Right ventricle myocardium inferior (tissue), 1 donor: ENCODE measurements at places on chromosomes 16 and 17. TPM values are rescaled to one million over a fixed set of nuclear protein-coding genes. Genes with fewer than 3 reads are reported as not detected.

DNA sequence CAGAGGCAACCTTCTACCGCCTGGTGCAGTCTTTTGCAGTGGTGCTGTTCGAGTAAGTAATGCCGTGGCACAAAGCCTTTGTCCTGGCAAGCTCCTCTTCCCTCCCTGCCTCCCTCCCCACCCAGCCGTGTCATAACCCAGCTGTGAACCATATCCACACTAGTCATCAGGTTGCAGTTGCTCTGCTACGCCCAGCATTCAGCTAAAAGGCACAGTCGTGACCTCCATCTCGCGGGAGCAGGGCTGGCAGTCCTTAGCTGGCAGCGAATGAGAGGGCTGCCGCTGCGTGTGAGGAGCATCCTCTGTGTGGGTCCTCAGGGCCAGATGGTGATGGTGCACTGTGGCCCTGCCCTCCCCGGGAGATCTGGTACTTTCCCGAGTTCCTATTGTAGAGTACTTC, 39.3 kb downstream of the CIBAR2 start:
- DNase-seq: peak; percentile 79

GRCh38 chr16:21663889-21664647, at the start of gene OTOA:
Gene OTOA (plus strand): TSS chr16:21663968. CDS start chr16:21678515, 14,547 bp downstream.
- DNase-seq: no peak

DNA sequence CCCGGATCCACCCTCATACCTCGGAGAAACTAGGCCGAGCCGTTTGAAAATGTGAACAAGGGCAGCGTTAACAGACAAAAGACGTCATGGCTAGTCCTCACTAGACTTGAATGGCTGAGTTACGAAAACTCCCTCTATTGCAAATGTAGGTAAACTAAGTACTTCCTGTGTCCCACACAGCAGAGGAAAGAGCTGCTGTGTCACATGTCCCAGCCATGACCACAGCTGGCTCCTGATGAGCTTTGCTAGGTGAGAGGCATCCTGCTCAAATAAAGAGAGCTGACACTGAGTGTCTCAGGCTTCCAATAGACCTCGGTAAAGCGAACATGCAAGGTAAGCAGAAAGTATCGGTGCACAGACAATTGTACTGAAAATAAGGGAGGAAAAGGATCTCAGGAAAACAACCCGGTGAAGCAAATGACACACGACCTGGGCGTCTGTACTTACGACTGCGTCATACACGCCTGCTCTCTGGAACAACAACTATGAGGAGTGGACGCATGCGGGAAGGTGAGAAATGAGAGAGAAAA, 26.0 kb downstream of the TMEM204 start:
- no peak for DNase-seq

DNA sequence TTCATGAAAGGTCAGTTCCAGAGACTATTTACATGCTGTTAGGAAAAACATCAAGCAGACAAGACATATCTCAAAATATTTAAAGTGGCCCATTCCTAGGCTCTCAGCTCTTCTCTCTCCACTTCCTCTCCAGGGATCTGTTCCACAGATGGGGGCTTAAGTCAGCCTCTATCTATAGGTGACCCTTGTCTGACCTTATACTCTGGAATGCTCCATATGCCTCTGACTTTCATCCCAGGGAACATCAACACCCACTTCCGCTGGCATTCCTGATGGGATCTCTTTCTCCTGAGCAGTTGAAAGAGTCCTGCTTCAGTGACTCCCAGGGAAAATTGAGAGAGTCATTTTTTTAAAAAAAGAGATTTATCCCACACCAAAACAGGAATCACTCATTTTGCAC, 11.5 kb upstream of the WIPI1 start:
- no peak for DNase-seq

DNA sequence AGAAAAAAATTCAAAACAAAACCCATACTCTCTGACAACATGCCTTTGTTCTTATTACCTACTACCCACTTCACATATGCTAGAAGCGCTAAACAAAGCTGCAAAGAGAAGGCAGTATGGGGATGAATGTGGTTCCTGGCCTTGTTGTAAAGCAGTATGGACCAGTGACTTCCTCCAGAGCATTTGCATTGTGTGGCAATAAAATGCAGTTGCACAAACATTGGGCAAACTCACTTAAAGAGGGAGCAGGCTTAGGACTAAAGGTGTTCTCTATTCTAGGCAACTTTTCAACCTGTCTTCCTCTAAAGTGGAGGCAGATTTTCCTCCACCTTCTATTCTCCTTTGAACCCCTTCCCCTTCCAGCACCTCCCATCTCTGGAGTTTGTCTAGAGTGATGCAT, 17.1 kb downstream of the TMIGD1 start:
- DNase-seq: no peak

DNA sequence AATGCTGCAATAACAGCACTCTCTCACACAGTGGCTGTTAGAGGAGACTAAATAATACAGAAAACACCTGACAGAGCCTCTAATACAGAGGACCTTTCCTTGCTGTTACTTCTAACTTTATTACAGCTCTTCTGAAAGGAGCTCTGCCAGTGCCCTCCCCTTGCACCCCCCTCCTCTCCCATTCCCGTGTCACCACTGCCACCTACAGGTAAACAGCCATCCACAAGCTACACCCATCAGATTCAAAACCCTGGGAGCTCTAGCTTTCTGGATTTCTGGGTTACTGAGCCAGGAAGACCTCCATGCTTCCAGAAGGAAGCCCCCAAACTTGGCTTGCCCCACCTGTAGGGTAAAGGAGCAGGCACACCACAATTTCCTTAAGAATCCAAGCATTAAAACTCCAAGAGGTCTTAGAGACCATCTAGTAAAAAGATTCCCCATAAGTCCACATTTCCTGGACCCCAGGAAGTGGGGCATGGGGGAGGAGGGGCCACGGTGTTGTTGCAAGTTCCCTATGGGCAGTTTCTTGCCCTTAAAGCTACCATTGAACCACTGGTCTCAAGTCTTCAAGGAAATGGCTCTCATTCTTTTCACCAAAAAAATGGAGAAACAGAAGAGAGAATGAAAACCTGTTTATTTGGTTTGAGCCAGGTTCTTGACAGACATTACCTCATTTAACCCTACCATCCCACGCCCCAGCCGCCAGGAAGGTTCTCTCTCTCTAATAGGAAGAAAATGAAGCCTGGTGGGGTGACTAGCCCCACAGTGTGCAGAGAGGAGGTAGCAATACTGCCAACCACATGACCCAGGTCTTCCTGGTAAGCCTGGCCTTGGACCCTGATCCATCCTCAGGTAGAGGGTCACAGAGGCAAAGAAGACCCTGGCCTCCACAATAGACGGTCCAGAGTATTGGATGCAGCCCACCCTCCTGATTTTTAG, 52.8 kb downstream of the TOM1L2 start:
- DNase-seq: peak; percentile 72

DNA sequence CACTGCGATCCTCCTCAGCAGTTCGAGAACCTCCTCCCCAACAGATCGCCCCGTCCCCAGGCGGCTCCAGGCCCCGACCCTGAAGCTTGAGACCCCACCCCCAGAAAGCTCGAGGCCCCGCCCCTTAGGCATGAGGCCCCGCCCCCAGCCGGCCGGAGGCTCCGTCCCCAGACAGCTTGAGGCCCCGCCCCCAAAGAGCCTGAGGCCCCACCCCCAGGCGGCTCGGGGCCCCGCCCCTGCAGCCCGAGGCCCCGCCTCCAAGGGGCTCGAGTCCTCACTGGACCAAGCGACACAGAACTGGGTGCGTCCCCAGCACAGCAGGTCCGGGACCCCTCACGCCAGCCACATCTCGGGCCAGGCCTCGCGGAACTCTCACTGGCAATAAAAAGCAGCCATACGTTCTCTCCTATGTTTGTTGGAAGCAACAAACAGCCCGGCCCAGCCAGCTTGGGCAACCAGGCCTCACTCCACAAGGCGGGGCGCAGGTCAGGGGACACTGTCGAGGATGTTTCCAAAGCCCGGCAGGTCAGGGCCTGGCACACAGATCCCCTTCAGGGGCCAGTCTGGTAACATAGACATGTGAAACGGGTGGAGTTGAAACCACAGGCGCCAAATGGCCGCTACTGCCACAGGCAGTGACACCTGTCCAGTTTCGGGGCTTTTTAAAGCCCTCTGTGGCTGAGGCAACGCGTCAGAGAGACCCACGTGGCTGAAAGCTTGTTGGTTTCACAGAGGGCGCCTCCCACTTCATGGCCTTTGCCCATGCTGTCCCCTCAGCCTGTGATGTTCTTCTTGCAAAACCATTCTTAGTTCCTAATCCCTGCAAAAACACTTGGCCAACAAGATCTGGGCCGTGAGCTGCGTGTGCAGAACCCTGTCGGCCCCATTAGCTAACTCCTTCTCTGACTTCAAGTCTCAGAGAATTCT, 224.2 kb downstream of the PARN start:
- no peak for DNase-seq

DNA sequence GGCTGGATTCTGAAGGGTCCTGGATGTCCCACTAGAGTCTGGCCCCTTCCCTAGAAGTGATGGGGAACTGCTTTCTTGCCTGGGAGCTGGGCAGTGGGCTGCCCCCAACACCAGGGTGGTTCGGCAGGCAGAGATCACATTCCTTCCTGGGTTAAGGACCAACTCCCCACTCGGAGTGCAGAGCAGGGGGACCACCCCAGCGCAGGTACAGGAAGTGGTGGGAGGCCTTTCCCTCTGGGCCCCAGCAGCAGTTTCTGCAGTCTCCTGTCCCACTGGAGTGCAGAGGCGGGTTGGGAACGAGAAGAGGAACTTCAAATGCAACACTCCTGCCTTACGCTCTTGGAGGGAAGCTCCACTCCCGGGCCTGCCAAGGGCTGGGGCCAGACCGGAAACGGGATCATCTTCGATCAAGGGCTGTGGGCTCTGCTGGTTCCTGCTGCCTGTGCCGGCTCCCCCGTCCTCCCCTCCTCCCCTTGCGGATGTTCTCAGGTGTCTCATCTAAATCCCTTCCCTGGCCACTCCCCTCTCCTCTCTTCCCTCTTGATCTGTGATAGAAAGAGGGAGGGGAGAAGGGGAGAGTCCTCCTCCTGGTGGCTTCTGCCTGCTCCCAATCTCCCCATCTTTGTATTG, 9.0 kb upstream of the NGFR start:
- DNase-seq: no peak

- peak; percentile 17 for DNase-seq
Measured at GRCh38 chr16:86515777-86516622, 5.7 kb downstream of the FOXF1 start.

- no peak for DNase-seq
Measured at GRCh38 chr17:40903129-40903847, 18.2 kb upstream of the KRT20 start.

GRCh38 chr17:2262135-2262587, 41.4 kb downstream of the SMG6 start:
- no peak for DNase-seq

GRCh38 chr16:70706948-70707465, 21.2 kb upstream of the MTSS2 start:
- no peak for DNase-seq

- DNase-seq: no peak
Measured at GRCh38 chr16:13205352-13205751, 304.0 kb downstream of the SHISA9 start.

DNA sequence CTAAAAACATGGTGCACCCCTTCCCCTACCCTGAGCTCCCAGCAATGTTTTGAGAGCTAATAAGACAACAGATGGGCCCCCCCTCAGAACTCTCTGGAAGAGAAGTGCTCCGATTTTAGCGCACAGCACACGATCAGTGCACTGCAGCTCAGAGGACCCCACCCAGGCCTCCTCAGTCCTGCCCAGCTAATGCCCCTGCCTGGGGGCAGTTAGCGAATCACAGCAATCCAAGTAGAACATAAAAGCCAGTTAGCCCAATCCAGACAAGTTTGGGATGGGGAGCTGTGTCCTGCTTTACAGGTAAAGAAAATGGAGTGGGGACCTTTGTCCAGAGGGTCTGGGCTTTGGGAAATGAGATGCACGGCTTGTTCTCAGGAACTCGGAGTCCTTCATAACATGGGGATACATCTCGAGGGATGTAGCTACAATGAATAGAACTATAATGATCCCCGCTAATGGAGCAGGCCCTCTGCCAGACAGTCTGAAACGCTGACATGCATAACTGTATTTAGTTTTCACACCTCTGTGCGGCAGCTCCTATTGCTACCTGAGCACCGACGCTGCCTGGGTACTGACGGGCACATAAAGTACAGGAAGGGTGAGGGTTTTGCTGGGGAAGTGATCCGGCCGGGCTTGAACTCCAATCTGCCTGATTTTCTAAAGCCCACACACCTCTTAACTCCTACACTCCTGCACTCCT, 29.7 kb upstream of the CDC42EP4 start:
- peak; percentile 31 for DNase-seq

The EIF1 gene
- 1,166 TPM for total RNA-seq

The EFCAB13 gene
- 2.0 TPM for total RNA-seq

The MAP2K6 gene
- 3.8 TPM for total RNA-seq
